ENCODE measurements at places on chromosomes 2 and 18. TPM values are rescaled to one million over a fixed set of nuclear protein-coding genes. Genes with fewer than 3 reads are reported as not detected.

DNA sequence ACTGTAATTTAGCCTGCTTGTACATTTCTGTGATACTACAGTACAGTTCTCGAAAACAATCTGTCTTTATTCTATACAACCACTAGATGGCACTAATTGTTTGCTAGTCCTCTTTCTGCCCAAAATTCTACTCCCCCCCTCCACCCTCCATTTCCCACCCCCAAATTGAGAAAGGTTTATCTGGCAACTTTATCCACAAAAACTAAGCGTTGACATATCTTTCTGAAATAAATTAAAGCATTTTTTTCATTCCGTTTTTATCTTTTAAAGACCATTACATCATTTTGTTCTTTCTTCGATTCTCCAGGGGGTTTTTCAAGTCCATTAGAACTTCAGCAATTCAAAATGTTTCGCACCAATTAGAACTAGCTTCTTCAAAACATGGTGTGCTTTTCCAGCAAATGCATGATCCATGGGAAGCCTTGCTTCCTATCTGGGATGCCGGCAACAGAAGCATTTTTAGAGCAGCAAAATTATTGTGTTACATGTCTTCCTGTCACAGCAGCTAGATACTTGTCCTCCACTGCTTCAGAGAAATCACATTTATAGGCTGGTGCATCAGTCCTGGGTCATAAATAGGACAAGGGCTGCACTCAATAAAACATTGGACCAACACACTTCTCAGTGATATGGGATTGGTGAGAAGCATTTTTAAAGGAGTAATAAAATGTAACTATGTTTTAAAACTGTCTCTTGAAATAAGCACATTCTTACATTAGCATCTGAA lies 241.3 kb downstream of the PAX3 start:
- no peaks in the 10 kb centered on the region for H3K4me1 ChIP-seq
- no peaks in the 10 kb centered on the region for H3K36me3 ChIP-seq
- DNase-seq = peak; percentile 46

DNA sequence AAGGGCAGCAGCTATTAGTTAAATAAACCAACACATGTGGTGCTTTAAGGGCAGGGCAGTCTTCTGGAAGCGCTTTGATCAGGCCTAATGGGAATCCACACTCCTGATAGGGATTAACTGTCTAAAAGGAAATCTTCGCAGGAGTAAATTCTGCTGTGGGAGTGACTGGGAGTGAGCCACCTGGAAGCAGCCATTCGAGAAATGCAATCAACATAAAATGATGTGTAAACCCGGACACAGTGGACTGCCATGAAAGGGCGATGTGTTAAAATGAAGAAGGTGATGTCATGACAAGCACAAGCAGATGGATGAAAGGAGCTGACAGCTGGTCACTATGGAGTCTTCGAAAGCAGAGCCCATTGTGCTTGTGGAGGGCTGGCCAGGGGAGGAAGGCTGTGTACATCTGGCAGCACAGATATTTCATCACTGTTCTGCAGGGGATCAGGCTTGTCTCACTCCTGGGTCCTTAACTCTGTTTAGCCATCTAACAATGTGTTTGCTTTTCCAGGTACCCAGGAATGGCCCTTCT lies 24.8 kb upstream of the GALNT14 start:
- no peaks in the 10 kb centered on the region for H3K27me3 ChIP-seq
- H3K27ac ChIP-seq = no peak overlapping the region
- no peaks in the 10 kb centered on the region for H3K36me3 ChIP-seq
- H3K4me3 ChIP-seq = no peak overlapping the region
- no peak for DNase-seq
- peaks cover 6% of the 10 kb centered on the region for H3K4me1 ChIP-seq

GRCh38 chr2:161709428-161709827 lies 85.2 kb downstream of the SLC4A10 start:
- peak overlapping the region; percentile 53 for H3K4me3 ChIP-seq
- no peaks in the 10 kb centered on the region for H3K27me3 ChIP-seq
- H3K27ac ChIP-seq = no peak overlapping the region
- no peaks in the 10 kb centered on the region for H3K36me3 ChIP-seq
- peaks cover 7% of the 10 kb centered on the region for H3K4me1 ChIP-seq

Gene PMAIP1
- 76.9 TPM for polyA plus RNA-seq

Gene EFR3B
- polyA plus RNA-seq = 1.5 TPM

Data from SK-N-SH (cell line).